ENCODE measurements at places on chromosomes 16 and 17.
A peak's percentile ranks its signal among the peaks of the same experiment; 100 is the strongest.

GRCh38 chr17:73952480-73953205, 250.8 kb upstream of the RPL38 start:
- DNase-seq, result no peak

- no peak for DNase-seq
Measured at GRCh38 chr17:19763416-19763815, 15.3 kb upstream of the ALDH3A1 start.

DNA sequence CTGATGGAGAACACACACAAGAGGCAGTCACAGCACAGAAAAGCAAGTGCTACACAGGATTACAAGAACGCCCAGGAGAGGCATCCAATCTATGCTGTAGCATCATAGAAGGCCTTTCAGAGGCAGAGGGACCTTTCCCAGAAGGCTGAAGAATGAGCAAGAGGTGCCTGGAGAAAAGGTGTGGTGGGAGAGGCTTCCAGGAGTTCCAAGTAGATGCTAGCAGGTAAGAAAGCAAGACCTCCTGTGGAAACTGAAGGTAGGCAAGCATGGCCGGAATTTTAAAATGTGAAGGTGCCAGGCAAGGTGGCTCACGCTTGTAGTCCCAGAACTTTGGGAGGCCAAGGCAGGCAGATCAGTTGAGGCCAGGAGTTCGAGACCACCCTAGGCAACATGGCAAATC, 2.1 kb downstream of the ARHGAP17 start:
- no peak for DNase-seq

GRCh38 chr17:39688475-39688835, 598 bp upstream of the PGAP3 start:
- no peak for DNase-seq

- DNase-seq, result peak; percentile 33
Measured at GRCh38 chr16:4556112-4556511, at the start of gene C16orf96. Gene C16orf96 (plus strand): TSS chr16:4556340. CDS start chr16:4556490, 150 bp downstream.

GRCh38 chr17:20010099-20010863, 1.1 kb downstream of the SPECC1 start:
- peak; percentile 69 for DNase-seq

DNA sequence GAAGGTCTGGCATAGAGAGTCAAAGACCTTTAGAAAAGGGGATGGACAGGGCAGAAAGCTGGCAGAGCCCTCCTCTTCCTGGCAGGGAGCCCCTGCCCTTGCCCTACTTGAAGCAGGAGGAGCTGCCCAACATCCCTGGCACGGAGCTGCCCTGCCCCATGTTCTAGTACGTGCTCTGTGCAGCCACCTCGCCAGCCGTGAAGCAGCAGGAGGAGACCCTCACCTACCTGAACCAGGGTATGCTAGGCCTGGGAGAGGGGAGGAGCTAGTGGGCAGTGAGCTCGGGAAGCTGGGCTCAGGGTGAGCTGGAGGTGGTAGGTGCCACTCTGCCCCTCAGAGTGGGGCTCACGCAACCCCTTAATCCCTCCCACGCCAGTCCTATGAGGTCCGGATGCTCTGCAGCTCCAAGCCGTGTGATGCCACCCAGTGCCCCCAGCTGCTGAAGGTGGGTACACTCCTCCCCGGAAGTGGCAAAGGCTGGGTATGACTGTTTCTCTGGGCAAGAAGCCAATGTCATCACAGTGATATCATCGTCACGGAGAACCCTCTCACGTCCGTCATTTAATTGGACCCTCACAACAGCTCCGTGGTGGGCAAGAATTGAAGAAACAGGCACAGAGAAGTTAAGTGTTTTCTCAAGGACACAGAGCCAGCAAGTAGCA, 12.7 kb upstream of the STAC2 start:
- DNase-seq, result no peak
